Stimulated activated CD4-positive, alpha-beta T cell treated with anti-CD3 and anti-CD28 coated beads, Interleukin-15, amount 100 ng/mL, for 24 hours (primary cell): ENCODE measurements at places on chromosomes 12 and 14.
A peak's percentile ranks its signal among the peaks of the same experiment; 100 is the strongest.

GRCh38 chr12:121333747-121334146, 18.5 kb downstream of the ANAPC5 start:
- no peak for DNase-seq

- no peak for DNase-seq
These were observed 331.6 kb upstream of the FAR2 start for GRCh38 chr12:28817524-28817923.

- DNase-seq, result no peak
These were observed 38.2 kb downstream of the NCKAP5L start for GRCh38 chr12:49789992-49790391.

- DNase-seq, result peak; percentile 61
These were observed 325.8 kb upstream of the DIO3 start for GRCh38 chr14:101235335-101236103.

DNA sequence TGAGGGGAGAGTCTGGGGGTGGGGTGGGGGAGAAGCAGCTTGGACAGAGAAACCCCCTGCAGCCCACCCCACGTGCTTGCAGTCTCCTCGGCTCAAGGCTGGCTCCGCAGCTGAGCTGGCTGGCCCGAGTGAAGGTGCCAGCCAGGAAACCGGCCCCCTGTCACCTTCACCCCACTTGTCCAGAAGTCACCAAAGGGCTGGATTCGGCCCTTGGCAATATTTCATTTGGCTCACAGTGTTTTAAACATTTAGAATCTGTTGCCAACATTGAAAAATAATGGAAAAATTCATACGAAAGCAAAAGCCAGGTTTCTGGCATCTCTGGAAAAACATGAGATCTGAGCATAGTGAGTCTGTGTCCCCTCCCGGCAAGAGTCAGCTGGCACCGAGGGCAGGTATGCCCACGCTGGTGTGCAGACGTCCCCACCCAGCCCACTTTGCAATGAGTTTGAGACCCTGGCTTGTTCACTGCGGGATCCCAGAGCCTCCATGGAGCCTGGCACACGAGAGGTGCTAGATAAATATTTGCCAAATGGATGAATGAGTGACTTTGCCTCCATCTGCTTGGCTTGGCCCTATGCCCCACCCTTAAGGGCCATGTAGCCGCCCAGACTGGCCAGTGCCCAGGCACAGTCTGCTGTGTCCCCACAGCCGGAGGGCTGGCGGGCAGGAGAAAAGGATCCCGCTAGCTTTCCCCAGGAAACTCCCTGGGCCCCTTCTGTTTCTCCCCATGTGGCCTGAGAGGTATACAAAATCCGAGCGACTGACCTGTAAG, 18.2 kb downstream of the MSI1 start:
- DNase-seq, result no peak

GRCh38 chr12:84986586-84986985, 49.5 kb downstream of the TSPAN19 start:
- no peak for DNase-seq

DNA sequence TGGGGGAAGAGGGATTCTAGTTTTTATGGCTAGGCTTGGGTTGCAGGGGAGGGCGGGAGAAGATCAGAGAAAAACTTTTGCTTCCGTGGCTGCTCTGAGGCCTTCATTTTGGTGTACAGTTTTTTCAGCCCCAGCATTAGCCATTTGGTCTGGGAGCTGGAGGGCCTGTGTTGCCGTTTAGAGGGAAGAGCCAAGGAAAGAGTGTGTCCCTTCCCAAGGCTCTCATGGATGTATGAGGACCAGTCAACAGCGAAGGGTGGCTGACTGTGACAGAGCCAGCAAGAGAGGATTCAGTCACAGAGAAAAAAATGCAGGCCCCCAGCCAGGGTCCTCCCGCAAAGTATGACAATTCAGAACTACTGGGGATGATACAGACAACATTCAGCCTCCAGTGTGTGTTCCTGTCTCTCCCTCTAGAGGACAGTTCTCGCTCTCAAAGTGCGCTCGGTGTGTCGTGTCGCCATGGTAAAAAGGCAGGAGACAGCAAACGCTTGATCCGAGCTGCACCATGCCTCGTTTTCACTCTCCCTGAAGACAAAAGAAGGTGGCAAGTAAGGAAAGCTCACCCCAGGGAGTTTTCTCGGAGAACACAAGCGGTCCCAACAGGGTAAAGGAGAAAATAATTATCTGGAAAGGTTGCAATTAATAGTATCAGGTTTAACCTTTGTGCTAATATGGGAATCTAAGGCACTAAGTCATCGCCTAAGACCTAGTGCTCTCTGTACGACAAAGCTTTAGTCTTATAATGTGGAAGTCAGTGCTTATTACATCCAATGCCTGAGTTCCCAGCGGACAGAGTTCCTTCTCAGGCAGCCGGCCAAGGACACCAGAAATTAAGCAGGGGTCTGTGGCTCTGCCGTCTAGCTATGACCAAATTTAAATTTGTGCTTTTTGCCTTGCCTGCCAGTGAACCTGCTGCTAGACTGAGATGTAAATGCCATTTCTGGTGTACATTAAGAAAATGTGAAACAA, 157.3 kb upstream of the PLXNC1 start:
- no peak for DNase-seq

DNA sequence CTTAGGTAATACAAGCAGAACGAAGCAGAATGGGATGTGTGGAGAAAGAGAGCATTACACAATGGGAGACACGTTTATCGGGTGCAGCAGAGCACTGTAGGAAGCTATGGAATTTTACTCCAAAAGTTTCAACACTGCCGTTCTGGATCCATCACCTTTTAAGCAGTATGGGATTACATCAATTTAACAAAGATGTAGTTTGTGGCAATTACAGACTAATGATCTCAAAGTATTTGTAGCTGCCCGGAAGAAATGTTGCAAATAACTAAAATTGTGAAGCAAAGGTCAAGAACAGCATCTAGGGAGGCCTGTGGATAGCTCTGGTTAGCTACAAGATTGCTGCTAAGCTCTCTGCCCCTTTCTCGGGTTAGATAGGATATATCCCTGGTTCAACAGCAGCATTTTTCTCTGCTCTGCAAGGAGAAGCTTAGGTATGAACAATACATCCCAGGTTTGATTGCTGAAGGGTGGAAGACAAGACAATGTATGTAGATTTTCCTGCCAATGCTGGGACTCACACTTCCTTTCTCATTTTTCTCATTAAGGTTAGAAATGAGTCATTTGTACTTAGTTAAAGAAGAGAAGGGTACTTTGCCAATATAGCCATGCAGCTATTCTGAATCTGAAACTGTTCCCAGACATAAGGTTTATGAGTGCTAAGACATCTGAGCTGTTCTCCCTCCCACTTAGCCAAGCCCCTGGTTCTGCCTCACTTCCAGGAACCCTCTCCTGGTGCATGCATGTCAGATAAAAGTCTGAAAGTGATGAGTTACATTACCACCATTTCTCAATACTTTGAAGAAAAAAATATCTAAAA, 75.0 kb upstream of the HIF1A start:
- peak; percentile 76 for DNase-seq

GRCh38 chr12:99498756-99499155, 148.8 kb upstream of the GARIN6 start:
- DNase-seq, result no peak
